BE2C (cell line): ENCODE measurements at places on chromosomes 12 and 14.

GRCh38 chr14:39406560-39406959 is 25.7 kb downstream of the FBXO33 start:
- no peak for DNase-seq

DNA sequence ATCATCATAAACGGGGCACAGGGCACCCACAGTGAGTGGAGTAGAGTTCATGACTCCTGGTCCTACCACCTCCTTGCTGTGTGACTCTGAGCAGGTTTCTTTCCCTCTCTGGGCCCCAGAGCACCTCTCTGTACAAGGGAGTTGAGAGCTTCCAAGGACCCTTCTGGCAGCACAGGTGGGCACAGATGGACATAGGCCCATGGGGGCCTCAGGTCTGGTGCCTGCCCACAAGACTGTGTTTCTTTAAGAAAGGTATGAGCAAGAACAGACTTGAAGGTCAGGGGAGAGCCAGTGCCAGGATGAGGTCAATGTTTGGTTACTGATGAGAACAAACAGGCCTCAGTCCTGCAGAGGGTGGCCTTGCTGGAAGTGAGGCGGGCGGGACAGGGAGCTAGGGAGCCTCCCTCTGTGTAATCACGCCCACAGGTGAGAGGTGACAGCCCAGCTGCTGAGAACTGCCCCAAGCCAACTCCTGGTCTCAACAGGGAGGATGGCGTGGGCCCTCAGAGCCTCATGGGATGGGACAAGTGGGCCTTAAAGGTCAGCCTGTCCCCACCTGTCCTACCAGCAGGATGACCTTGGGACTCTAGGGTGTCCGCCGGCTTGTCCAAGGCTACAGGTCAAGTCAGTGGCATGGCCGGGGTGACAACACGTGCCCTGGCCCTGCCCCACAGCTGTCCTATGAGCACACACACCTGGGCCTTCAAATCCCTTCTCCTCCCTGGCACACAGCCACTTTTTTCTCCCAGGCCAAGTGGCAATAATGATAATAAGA is 49.1 kb downstream of the CCDC85C start:
- DNase-seq = no peak

DNA sequence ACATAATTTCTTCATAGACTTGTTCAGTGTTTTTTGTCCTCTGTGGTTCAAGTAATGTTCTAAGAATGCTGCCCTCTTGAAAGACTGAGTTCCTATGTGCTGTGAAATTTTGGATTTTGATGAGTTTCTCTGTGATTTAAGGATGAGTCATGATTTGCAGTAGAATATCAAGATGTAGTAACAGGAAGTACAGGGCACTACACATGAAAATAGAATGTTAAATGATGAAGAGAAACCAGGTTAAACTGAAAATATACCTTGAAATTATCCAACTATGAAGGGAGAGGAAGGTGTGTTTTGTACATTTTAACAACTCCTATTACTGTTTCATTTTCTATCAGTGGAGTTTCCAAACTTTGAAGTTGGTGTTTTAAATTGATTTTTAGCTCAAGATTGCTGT is 4.8 kb downstream of the ELK3 start:
- no peak for DNase-seq

GRCh38 chr12:132807295-132808092 is 21.2 kb downstream of the GOLGA3 start:
- DNase-seq = no peak

- DNase-seq = no peak
Measured at GRCh38 chr14:92570674-92571262, 57.2 kb downstream of the RIN3 start.

- DNase-seq = no peak
Measured at GRCh38 chr12:11681207-11681606, 31.7 kb downstream of the ETV6 start.

DNA sequence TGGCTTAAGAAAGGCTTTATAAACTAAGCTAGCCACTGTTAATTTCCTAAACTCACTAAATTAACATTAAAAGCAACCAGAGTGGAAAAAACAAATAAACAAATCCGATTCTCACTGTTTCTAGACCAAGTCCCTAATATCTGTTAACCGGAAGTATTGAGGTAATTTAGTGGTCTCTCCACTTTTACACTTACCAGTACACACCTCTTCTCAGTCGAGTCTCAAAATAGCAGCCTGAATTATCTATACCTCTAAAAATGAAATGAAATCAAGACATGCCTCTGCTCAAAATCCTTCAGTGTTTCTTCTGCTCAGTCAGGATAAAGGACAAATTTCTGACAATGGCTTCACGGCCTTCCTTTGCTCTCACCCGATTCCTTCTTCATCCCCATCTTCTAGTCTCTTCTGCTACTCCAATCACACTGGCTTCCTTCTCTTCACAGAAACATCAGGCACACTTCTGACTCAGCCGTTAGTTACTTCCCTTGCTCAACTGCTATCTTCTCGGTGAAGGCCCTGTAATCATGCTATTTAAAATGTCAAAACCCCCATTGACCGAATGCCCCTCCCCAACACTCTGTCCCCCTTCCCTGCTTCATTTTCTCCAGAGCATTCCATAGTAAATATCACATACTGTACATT is 161.3 kb downstream of the KITLG start:
- no peak for DNase-seq

- no peak for DNase-seq
Measured at GRCh38 chr14:65302571-65303189, 109.8 kb upstream of the FUT8 start.

DNA sequence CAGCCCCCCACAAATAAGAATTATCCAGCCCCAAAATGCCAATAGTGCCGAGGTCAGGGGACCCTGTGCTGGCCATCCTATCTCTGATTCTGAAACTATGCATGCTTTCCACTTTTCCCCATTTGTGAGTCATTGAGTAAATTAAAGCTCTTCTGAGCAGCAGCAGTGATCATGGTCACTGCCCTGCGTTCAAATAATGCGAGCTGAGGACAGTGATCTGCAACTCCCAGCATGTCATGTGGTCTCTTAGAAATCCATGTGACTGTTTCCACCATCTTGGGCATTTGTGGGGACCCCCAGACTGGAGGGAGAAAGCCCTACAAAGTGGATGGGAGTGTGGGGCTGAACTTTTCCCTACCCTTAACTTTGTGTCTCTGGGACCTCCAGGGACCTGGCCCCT is 53.8 kb downstream of the C14orf132 start:
- no peak for DNase-seq

DNA sequence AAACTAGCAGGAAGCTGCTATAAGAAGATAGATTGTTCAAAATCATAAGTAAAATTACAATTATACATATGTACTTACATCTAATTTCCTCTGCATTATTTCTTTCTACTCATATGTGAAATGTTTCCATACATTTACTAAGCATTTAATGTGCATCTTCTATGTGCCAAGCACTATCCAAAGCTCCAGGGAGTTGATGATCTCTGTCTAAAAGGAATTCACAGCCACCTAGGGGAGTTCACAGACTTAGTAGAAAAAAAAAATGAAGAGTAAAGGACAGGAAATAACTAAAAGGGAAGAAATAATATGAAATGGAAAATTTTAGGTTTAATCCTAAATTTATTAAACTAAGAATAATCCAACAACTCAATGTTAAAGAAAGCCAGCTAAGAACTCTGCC is 91.7 kb downstream of the EFCAB11 start:
- DNase-seq = no peak

DNA sequence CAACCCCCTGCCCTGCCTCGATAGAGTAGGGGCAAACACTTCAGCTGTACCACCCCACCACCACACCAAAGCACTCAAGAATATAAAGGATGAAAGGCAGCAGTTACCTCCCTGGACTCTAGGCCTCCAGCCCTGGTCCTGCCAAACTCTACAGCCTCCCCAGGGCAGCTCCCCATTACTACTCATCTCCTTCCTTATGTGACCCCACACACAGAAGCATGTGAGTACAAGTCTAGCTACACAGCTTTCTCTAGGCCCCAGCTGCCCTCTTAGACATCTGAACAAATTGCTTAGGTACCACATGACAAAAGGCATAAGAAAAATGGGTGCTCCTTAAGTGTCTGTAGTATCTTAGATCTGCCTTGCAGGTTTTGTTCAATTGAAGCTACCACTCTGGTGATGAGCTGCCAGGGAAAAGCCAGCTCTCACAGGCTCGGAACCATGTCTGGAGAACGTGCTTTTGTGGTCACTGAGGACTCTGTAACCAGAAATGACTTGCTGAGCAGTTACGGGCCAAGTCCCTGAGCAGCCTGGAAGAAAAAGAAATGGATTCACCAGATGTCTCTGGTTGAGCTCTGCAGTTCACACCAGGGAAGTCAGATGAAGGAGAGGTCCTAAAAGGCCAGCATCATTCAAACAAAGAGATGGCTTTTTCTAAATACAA is 32.8 kb downstream of the FMNL3 start:
- no peak for DNase-seq

- DNase-seq = peak; percentile 72
Measured at GRCh38 chr14:75427482-75428229, at the start of gene JDP2. Gene JDP2 (plus strand): TSS chr14:75428022. CDS start chr14:75437921, 9,899 bp downstream.

- DNase-seq = peak; percentile 69
Measured at GRCh38 chr12:54033106-54033979, 493 bp downstream of the HOXC5 start.

GRCh38 chr12:79964100-79964627 is 29.3 kb upstream of the PPP1R12A start:
- DNase-seq = no peak

- no peak for DNase-seq
Measured at GRCh38 chr14:64654246-64654900, 49.9 kb upstream of the PLEKHG3 start.

- DNase-seq = no peak
Measured at GRCh38 chr14:79415726-79416125, 795.6 kb downstream of the DIO2 start.

DNA sequence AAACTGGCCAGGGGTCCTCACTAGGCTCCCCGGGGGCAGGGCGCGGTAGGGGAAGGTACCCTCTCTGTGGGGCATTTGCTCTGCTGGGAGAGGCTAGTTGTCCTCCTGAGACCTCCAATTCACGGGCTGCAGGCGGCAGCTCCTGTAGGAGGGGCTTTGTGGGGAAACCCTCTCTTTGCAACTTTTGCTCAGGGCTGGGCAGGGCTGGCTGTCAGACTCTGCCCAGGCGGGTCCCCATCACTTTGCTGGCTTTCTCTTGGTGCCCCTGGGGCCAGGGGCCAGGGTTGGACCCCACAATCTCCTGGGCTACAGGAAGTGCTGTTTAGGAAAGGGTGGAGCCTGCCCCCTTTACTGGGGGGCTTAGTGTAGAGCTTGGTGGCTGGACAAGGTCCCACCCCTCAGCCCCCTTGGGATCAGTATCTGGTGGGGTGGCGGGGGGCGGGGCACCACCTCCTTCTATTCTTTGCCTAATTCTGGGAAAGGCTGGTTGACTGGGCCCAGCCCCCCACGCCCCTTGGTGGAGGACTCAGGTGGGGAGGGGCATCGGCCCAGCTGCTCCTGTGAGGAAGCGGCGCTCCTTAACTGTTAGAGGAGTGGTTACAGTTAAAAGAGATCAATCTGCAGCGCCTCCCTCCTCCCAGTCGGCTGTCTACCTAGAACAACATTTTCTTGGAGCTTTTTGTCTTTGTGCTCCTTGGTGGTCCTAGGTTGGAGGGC is 918.7 kb downstream of the AACS start:
- DNase-seq = no peak

DNA sequence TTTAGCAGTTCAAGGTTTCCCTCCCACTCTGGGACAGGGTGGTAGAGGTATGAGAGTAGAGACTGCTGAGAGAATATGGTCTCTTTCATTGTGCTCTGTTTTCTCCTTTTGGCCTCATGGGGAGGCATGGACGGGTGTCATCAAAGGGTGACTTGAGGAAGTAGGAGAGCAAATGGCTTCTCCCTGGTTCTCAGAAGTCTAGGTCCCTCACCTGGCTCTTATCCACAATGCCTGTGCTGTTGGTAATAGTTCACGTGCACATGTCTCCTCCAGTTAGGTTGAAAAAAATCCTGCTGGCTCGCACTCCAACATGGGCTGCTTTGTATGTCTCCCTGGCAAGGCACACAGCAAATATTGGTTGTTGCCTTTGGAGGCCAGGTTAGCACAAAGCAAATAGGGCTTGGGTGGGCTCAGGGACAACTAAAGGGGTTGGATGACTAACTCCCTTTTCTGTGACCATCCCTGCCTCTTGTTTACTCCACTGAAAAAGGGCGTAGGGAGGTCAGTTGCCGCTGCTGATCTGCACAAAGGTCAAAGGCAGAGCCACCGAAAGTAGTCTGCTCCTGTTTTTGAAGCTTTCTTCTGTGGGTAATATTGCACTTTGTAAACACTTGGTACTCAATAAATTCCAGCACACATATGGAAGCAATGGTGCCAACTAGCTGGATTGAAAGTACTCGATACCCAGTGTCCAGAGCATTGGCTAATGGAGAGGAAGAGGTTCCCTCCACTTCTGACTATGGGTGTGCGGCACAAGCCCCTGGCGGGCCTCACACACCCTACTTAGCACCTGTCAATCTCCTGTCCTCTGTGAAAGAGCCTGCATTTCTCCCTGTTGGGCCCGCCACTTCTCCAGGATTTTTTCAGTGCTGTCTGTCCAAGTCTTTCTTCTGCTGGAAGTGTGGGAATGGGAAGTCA is 121.8 kb downstream of the SLC38A6 start:
- DNase-seq = no peak

- DNase-seq = no peak
Measured at GRCh38 chr14:22579236-22579635, 9.8 kb downstream of the DAD1 start.

- no peak for DNase-seq
Measured at GRCh38 chr14:60212503-60213371, 36.3 kb upstream of the PPM1A start.

GRCh38 chr12:99752740-99753139 is 105.2 kb downstream of the GARIN6 start:
- no peak for DNase-seq

DNA sequence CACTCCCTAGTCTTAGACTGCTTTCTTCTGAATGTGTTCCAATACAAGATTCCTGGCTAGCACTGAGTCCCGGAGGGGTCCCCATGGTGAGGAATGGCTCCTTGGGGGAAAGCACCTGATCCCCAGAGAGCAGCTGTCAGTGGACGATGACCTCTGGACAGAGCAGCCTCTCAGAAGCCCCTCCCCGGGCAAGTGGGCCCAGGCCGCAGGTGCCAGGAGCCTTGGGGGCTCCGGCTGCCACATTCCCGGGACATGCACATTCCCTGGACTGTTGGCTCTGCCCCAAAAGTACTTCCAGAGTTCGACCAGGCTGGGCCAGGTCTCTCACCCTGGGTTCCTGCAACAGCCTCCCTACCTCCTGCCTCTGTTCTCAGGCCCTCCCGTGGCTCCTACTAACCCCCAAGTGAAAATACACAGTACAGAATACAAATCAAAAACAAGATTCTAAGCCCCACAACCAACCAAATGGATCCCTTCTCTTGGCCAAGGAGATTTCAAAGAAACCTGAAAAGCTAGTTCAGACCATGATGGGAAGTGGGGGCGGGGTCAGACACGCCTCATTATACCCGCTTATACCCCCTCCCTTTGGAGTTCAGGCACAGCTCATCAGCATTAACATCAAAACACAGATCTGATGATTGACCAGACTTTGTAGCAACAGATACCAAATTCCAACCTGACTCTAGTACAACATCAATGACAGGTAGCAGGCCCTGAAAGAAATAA is 23.3 kb upstream of the BTBD6 start:
- DNase-seq = no peak

GRCh38 chr12:124510301-124510970 is 57.0 kb downstream of the NCOR2 start:
- DNase-seq = no peak
